GOT3 (cell line): ENCODE measurements at places on chromosomes 7 and 10.

- DNase-seq, result no peak
These were observed 50.5 kb downstream of the CPVL start for GRCh38 chr7:29095631-29096445.

GRCh38 chr10:132266594-132267161, 41.1 kb downstream of the STK32C start:
- no peak for DNase-seq

DNA sequence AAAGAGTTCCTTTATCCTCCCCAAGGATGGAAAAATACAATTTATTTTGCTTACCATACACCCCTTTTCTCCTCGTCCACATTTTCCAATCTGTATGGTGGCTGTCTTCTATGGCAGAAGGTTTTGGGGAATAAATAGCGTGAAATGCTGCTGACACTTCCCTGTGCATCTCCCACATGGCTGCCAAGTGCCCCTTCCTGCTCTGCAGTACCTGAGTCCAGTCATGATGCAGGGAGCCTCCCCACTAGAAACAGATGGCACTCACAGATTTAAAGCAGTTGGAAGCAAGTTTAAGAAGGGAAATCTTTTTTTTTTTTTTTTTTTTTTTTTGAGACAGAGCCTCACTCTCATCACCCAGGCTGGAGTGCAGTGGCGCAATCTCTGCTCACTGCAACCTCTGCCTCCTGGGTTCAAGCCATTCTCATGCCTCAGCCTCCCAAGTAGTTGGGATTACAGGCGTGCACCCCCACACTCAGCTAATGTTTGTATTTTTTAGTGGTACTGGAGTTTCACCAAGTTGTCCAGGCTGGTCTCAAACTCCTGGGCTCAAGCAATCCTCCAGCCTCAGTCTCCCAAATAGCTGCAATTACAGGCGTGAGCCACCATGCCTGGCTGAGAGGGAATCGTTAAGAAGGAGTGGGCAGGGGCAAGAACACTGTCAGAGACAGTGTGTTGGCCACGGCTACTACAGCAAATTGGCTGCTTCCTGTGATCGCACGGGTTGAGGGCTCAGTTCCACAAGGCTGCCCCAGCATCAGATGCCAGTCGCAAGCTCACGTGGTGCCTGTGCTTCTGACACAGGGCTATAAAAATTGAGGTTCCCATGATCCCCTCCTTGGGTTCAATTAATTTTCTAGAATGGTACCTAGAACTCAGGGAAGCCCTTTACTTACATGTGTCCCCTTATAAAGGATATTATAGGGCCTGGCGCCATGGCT, 5.3 kb upstream of the PILRA start:
- no peak for DNase-seq

DNA sequence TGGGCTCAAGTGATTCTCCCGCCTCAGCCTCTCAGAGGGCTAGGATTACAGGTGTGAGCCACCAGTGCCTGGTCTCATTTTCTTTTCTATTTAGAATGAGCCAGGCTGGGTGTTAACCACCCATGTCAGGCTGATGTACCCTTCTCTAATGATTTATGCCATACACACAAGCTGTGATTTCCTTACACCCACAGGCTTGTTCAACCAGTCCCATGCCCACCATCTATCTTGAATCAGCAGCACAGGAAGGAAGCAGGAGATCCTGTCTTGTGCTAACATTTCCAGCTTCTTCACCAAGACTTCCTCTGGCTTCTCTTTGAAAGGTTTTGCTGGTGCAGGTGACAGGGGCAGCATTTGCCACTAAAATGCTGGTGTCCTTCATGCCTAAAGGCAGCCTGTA, 176.4 kb downstream of the GATA3 start:
- no peak for DNase-seq

DNA sequence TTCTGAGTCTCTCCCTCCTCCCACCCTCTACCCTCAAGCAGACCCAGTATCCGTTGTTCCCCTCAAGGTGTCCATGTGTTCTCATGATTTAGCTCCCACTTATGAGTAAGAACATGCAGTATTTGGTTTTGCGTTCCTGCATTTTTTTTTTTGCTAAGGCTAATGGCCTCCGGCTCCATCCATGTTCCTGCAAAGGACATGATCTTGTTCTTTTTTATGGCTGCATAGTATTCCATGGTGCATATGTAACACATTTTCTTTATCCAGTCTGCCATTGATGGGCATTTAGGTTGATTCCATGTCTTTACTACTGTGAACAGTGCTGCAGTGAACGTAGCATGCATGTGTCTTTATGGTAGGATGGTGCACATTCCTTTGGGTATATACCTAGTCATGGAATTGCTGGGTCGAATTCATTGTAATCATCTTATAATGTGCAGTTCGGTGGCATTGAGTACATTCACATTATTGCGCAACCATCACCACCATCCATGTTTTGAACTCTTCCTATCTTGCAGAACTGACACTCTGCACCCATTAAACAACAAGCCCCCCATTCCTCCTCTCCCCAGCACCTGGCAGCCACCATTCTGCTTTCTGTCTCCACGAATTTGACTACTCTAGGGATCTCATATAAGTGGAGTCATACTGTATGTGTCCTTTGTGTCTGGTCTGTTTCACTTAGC, 125.5 kb downstream of the CAMK1D start:
- no peak for DNase-seq

DNA sequence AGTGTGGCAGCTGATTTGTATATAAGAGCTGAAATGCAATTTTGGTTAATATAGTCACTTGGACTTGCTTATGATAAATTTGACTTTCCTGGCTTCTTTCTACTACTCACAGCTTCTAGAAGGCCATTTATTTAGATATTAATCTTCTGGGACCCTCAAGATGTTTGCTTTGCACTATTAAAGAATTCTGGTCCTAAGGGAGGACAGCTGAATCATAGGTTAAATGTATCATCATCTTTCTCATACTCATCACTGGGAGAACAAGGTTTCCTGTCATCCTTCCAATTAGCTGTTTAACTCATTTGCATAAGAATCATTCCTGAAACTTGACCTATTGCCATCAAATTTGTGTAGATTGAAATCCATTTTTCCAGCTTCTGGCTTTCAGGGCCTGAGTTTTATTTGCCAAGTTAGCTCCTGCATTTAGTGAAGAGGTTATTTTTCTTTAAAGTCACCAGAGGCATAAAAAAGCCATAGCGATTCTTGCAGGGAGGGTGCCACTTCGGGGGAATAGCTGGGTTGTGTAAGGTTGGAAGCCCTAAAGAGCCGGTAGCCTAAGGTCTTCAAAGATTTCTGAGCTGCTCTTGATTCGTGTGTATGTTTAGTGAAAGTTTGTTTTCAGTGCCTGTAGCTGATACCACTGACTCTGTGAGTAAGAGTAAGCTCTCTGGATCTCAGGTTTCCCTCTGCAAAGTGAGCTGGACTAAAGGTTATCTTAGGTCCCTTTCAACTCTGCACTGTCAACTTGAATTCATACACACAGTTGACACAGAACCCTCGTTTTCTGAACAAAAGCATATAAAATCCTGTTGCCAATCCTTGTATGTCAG, 4.3 kb downstream of the MAP3K8 start:
- no peak for DNase-seq

DNA sequence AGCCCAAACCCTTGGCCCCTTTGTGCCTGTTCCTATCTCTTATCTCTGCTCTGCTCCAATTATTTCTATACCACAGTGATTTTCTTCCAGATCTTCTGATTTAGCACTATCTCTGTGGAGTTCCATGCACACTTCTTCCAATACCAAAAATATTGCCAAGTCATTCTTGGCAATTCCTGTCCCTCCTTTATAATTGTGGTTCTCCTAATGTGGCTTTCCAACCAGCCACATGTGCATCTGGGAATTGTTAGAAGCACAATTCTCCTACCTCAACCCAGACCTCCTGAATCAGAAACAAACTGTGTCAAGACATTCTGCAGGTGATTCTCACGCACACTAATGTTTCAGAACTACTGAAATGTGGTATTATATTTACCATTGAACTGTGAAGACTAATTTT, 447.8 kb upstream of the IGFBP3 start:
- DNase-seq, result no peak

DNA sequence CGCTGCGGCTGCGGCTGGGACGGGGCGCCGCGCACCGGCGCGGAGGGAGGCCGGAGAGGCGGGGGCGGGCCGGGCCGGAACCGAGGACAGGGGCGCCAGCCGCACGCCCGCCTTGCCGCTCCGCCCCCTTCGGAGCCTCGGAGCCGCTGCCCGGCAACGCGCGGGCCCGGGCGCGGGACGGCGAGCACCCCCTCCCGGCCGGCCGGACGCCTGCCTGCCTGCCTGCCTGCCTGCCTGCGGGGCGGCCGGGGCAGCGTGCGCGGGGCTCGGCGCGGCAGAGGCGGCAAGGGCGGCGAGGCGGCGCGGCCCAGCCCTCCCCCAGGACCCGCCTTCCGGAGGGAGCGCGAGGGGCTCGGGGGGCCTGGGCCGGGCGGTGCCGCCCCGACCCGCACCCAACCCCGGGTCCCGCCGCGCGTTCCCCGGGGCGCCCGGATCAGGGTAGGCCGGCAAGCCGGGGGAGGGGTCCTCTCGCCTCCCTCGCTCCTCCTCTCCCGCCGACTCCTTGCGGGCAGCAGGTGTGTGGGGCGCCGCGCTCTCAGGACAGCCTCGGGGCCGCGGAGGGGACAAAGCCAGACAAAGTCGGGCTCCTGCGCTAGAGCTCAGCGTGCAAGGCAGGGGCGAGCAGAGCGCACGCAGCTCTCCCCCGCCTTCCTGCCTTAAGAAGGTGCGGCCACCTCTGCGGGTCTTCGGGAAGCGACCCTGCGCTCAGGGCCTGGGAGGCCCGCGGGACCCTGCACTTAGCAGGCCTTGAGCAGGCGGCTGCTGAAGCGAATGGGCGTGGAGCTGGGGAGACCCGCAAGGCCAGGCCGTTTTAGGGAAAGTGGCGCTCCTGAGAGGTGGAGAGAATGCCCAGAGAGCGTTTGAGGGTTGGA, at the start of gene KIAA1549:
KIAA1549 (minus strand) TSS at position 58 of the 872 bp plus-strand sequence. CDS start 120 bp downstream, outside the sequence.
- no peak for DNase-seq

DNA sequence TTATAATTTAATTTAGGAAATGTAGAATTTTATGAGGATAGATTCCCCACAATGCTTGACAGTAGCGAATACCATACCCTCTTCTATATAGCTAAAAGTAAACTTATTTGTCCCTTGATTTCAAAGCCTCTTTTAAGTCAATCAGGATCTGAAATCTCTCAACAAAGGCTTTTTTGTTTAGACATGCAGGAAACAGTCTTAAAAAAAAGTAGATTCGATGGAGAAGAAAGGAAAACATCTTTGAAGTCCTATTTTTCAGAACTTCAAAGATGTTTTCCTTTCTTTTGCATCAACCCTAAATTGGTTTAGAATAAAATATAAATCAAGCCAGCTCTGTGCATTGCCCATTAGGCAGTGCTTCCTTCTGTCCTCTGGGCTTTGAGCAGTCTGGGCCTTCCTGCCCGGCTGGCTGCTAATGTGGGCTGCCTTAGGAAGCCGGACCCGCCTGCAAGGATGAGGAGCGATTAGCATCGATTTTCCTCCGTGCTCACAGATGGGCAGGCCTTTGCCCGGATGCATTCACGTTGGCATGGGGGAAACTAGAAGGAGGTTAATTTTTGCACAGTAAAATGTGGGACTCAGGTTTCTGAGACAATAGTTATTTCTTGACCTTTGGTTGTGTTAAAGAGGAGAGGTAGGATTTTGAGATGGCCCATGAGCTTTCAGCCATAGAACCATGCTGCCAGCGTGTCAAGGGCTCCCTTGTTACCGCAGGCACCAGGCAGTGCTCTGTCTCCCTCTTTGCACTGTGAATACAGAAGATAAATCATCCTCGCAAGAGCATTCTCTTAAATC, 15.5 kb downstream of the MSRB2 start:
- DNase-seq, result no peak

GRCh38 chr7:29019896-29020295, 61.8 kb upstream of the TRIL start:
- DNase-seq, result no peak

DNA sequence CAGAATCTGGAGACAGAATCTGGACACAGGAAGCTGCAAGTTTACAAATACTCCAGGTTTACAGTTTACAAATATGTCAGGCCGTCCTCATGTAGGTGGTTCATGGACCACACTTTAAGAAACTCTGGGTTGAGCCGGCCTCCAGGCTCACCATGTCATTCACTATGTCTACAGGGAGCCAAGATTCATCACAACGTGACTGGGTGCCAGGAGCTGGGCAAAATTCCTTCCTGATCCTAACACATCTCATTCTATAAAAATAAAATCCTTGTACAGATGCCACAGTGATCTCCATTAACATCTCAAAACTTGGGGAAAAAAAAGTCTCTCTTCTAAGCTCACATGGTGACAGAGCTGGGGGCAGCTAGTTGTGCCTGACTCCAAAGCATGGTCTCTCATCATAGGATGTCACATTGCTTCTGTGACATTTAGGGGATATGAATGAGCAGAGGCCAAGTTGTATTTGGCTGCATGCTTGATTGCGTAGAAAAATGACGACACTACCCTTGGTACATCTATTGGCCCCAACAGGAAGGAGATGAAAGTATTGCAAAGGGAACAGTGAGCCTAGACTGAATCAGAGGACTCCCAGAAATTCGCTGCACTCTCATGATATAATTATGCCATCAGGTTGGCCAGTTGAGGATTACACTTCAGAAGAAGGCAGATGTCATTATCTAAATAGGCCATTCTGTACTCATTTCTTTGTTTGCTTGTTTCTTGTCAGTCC, 35.9 kb downstream of the MTURN start:
- no peak for DNase-seq
